ENCODE measurements at places on chromosomes 1 and 21.
A peak's percentile ranks its signal among the peaks of the same experiment; 100 is the strongest.

DNA sequence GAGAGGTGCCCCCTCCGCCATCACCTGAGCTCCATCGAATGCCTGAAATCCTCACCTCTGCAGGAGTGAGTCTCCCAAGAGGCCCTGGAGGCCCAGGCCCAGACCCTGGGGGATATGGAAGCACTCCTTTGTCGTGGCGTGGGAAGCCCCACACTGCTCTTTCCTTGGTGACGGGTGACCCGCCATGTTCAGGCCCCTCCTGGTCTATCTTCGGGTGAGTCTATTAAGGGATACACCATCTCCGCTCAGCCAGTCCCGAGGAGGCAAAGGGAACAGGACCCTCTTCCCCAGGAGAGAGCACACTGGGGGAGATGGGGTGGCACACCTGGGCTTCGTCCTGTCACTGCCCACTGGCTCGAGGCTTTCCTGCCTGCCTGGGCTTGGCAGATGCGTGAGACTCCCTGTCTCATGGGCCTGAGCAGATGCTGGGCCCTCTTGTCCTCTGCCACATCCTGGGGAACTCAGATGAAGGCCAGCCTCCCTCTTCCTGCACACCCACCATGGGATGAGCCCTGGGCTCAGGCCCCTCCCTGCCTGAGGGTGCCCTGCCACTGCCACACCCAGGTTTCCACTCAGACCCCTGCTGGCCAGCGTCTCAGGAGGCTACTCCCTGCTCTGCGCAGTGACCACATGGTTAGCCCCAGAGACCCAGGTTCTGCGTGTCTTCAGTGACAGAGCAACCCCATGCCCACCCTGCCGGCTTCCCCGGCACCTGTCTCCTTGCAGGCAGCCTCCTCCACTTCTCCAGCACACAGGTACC is 3.8 kb upstream of the NPHP4 start:
- ATAC-seq = no peak

- ATAC-seq = no peak
Measured at GRCh38 chr1:113928187-113928930, 765 bp upstream of the HIPK1 start.

DNA sequence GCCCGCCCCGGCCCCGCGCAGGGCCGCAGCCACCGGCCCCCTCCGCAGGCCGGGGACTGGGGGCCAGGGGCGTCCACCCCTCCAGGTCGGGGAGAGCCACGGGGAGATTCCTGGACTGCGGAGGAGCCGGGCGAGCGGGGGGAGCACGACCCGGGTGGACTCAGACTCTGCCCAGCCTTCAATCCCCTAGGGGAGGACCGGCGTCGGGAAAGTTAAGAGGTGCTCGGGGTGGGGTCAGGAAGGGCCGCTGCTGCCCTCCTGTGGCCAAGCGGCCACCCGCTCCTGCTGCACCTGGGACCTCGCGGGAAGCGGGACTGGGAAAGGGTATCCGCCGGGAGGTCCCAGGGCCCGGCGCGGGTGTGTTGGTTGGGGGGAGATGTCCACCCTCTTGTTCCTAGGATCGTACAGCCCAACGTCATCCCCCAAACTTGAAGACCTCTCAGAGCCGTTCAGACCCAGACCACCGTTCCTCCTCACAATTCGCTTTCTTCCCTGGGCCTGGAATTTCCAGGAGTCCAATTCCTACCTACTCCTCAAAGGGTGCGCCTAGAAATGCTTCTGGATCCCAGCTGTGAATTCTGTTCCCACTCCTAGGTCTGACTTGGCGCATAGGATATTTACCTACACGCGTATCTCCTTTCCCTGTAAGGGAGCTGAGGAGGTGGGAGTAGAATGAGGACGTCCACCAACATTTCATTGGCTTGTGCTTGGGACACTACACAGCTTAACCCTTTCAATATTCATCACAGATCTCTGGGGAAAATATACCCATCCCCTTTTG is 484 bp upstream of the RHOC start:
- ATAC-seq = peak; percentile 72

DNA sequence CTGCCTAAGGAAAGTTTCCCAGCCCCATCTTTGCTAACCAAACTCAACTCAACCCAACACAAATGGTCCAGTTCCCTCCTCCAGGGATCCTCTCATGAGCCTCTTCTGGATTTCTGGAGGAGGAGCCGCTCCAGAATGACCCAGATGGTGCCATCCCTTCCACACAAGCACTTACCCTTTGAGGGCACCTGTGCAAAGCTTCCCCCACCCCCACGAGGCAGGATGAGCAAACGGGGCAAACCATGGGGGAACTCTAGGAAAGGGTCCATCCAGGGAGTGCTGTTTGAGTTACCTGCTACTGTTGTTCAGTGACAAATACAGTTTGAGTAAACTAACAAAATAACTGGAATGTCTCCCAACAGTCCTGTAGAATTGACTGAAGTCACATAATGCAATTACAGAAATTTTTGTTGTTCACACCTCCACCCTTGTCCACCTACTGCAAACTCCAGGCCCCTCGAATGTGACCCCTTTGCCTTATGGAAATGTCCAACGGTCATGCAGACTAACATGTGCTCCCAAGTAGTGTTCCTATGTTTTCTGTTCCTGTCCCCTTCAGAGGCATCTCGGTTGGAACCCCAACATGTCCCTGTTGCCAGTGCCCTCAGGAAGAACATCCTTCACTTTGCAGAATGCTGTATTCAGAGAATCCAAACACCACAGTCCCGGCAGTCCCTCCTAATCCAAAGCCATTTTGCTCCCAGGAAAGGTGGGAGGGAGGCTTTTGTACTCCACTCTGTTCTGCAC is 160.1 kb downstream of the RRAGC start:
- no peak for ATAC-seq

DNA sequence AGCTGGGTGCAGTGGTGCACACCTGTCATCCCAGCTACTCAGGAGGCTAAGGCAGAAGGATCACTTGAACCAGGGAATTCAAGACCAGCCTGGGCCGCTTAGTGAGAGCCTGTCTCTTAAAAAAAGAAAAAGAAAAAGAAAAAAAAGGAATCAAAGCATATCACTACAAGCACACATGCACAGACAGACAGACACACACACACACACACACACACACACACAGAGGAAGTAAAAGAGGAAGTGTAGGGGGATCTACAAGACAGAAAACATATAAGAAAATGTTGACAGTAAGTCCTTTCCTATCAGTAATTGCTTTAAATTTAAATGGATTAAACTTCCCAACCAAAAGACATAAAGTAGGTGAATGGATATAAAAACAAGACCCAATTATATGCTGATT is 180.3 kb downstream of the FAF1 start:
- ATAC-seq = no peak

All from motor neuron (in vitro differentiated cells).